Myometrial cell (primary cell): ENCODE measurements at places on chromosomes 3 and 15. TPM values are rescaled to one million over a fixed set of nuclear protein-coding genes. Genes with fewer than 3 reads are reported as not detected.

The ALDH1A3 gene
- 13.3 and 23.4 TPM in 2 replicates for total RNA-seq

The TAGLN3 gene
- total RNA-seq: 2.7 and 5.5 TPM in 2 replicates

The NRG4 gene
- not detected in 2 replicates for total RNA-seq

The CACNA2D3 gene
- total RNA-seq: under 0.01 and 0.18 TPM in 2 replicates

The PAK6 gene
- not detected in 2 replicates for total RNA-seq

The CLSTN2 gene
- not detected in 2 replicates for total RNA-seq

The NANOGP8 gene
- total RNA-seq: not detected in 2 replicates

The FBXL2 gene
- 13.8 and 14.9 TPM in 2 replicates for total RNA-seq

The RAD54L2 gene
- 7.8 and 9.2 TPM in 2 replicates for total RNA-seq

The TNFAIP8L3 gene
- total RNA-seq: 4.1 and 5.8 TPM in 2 replicates

The SLC51A gene
- total RNA-seq: not detected in 2 replicates

The BLM gene
- total RNA-seq: 5.7 and 7.5 TPM in 2 replicates

The CP gene
- under 0.01 TPM in 1 of 2 replicates, not detected in the other for total RNA-seq

The PLOD2 gene
- 130 and 185 TPM in 2 replicates for total RNA-seq

The LRRC49 gene
- 5.5 and 17.5 TPM in 2 replicates for total RNA-seq

The HCN4 gene
- not detected in 2 replicates for total RNA-seq

The P2RY1 gene
- under 0.01 and 0.18 TPM in 2 replicates for total RNA-seq

The DNAH12 gene
- not detected in 2 replicates for total RNA-seq

The ARHGAP31 gene
- 4.6 and 8.0 TPM in 2 replicates for total RNA-seq

The SPATA12 gene
- total RNA-seq: not detected in 2 replicates

The SAXO2 gene
- total RNA-seq: 0.29 and 0.71 TPM in 2 replicates

The PRR20G gene
- not detected in 2 replicates for total RNA-seq

The EID1 gene
- total RNA-seq: 322 and 335 TPM in 2 replicates

The C3orf80 gene
- total RNA-seq: not detected in 2 replicates

The C3orf85 gene
- not detected in 2 replicates for total RNA-seq

The ZBED2 gene
- total RNA-seq: not detected in 2 replicates

The SOX14 gene
- not detected in 2 replicates for total RNA-seq

The B3GNT5 gene
- 28.9 and 31.4 TPM in 2 replicates for total RNA-seq

The CFAP44 gene
- total RNA-seq: 0.18 TPM in 1 of 2 replicates, not detected in the other

The EFL1 gene
- 14.9 and 17.3 TPM in 2 replicates for total RNA-seq
